ENCODE measurements at places on chromosomes 2 and 18.

GRCh38 chr2:180730976-180731375, 249.4 kb upstream of the UBE2E3 start:
- ATAC-seq = no peak

- no peak for ATAC-seq
Observed at GRCh38 chr18:2468051-2468450, 103.3 kb downstream of the METTL4 start.

GRCh38 chr2:180655393-180655792, 325.0 kb upstream of the UBE2E3 start:
- ATAC-seq = no peak

DNA sequence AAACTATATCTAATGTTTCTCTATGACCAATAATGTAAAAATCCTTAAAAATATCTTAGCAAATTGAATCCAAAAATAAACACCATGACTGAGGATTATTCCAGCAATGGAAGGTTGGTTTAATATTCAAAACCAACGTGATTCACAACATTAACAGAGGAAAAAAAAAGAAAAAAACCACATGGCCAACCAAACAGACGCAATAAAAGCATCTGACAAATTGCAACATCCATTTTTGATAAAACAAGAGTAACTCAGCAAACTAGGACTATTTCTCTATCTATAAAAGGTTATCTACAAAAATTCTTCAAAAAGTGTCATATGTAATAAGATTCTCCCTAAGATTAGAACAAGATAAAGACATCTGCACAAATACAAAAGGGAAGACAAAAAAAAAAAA, 28.9 kb downstream of the PPP3R1 start:
- ATAC-seq = no peak

- ATAC-seq = no peak
Observed at GRCh38 chr2:47818777-47819176, 35.8 kb downstream of the MSH6 start.

- no peak for ATAC-seq
Observed at GRCh38 chr2:241877989-241878970, 8.8 kb downstream of the RTP5 start.

DNA sequence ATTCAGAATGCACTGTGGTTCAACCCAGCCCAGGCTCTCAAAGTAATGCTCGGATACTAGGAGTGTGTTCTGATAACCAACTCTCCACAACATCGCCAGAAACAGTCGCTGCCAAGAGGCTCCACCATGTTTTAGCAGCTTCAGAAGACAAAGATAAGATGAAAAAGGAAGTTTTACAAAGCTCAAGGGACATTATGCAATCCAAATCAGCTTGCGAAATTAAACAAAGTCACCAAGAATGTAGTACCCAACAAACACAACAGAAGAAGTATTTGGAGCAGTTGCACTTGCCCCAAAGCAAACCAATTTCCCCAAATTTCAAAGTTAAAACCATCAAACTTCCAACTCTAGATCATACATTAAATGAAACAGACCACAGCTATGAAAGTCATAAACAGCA, 360.9 kb downstream of the XIRP2 start:
- no peak for ATAC-seq

GRCh38 chr18:12768625-12769024, 65.8 kb downstream of the PSMG2 start:
- ATAC-seq = no peak

GRCh38 chr18:53715243-53715853, 509.1 kb downstream of the MBD2 start:
- ATAC-seq = no peak

DNA sequence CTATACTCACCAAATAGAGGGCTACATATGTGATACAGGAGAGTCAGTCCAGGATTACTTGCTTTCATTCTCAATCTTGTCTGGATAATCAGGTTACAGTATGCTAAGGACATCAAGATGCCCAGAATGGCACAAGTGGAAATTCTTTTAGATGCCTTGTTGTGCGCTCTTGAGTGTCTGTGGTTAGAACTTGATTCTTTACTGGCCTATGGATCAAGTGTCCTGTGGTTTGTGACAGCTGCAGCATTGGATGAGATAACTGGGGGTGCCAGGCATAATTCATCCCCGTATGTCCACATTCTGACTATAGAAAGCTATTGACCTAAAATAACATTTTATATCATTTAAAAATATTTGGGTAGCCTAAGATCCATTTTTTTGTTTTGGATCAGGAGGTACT, 40.1 kb downstream of the CDC42EP3 start:
- no peak for ATAC-seq

- ATAC-seq = no peak
Observed at GRCh38 chr2:70626254-70626990, 72.8 kb upstream of the TGFA start.

DNA sequence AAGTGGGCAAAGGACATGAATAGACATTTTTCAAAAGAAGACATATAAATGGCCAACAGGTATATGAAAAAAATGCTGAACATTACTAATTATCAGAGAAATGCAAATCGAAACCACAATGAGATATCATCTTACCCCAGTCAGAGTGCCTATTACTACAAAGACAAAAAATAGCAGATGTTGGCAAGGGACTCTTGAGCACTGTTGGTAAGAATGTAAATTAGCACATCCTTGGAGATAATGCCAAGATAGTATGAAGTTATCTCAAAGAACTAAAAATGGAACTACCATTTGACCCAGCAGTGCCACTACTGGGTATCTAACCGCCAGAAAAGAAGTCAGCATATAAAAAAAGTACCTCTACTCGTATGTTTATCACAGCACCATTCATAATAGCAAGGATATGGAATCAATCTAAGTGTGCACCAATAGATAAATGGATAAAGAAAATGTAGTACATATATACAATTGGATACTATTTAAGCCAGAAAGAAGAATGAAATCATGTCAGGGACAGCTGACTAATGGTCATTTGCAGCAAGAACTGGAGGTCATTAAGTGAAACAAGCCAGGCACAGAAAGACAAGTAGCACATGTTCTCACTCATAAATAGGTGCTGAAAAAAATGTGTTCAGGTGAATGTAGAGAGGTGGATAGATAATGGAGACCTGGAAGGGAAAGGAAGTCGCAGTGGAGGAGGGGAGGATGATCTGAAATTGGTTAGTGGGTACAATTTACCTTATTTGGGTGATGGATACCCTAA, 141.7 kb upstream of the B3GNT2 start:
- ATAC-seq = no peak

- no peak for ATAC-seq
Observed at GRCh38 chr18:23300231-23300805, 152.8 kb upstream of the RIOK3 start.

GRCh38 chr2:191018643-191019119, 4.7 kb upstream of the STAT1 start:
- ATAC-seq = no peak

DNA sequence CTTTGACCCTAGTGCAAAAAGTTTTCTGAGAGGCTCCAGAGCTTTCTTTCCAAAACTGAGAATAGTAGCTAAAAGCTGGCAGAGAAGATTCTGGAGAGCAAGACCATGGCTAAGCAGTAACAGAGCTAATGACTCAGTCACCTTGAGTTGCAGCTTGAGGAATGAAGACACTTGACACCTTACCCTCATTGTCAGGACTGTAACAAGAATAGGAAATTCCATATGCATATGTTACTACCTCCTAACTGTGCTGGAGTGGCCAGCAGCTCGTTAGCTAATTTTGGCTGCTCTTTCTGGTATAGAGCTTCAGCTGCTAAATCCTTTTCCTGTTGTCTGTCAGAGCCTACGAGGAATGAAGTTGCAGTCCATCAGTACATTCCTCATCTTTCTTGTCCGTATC, 68.6 kb upstream of the LHCGR start:
- ATAC-seq = no peak

GRCh38 chr2:133561045-133561852, 7.0 kb downstream of the NCKAP5 start:
- ATAC-seq = no peak

- ATAC-seq = no peak
Observed at GRCh38 chr2:118386641-118387302, 298.5 kb downstream of the INSIG2 start.

DNA sequence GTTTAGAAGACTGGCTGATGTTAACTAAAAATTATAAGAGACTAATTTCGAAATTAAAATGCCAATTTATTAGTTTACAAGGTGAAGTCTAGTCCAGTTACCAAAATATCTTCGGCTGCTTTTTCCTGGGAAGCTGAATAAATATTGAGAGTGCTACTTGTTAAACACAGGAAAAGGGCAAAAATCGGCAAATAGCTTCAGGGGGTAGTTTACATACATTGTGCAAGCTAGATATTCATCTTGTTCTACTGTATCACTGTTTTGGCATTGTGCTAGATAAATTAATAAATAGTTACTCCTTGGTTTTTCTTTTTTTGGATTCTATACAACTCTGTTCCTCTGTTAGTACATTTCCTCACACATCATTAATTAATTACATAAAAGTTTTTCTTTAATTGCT, 29.3 kb downstream of the NHEJ1 start:
- ATAC-seq = no peak

DNA sequence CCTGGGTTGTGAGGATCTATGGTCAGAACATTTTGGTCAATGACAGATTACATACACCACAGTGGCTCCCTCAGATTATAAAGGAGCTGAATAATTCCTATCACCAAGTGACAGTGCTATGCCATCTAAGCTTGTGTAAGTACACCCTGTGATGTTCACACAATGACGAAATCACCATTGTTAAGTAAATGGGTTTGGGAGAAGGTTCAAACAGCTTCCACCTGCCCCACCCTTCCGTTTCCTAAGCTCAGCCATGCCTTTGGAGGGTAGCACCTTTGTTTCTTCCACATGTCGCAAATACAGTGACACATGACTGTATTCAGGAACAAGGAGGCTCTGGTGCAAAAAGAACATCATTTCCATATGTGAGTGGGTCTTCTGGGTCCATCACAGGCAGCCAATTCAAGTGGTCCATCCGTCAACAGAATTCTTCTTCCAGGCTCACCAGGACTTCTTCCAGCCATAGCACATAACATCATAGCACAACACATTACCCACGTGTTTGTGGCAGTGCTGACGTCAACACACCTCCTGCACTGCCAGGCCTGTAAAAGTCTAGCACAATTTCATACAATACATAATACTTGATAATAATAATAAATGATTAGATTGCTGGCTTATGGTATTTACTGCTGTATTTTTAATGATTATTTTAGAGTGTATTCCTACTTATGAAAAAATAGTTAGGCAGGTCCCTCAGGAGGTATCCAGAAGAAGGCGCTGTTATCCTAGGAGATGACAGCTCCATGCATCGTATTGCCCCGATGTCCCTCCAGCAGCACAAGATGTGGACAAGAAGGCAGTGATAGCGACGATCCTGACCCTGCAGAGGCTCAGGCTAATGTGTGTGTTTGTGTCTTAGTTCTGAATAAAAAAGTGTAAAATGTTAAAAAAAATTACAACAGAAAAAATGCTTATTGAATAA, 264.8 kb downstream of the ANAPC1 start:
- no peak for ATAC-seq

- ATAC-seq = no peak
Observed at GRCh38 chr2:109531221-109531620, 82.5 kb downstream of the SEPTIN10 start.

DNA sequence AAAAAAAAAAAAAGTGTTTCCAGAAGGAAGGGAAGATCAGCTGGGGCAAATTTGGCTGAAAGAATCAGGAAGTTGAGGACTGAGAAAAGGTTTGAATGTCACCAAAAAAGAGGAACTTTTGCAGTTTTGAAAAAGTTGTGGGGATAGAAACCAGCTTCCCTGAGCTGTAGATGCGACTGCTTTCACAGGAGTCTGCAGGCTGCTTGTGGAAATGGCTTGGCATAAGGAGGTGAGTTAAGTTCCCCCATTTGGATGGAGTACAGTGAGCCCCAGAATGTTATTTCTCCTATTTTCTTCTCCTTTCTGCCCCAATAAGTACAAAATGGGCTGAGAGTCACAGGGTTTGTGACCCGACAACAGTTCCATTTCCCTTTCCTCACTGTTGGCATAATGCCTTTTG, 16.5 kb upstream of the ME2 start:
- peak; percentile 41 for ATAC-seq

DNA sequence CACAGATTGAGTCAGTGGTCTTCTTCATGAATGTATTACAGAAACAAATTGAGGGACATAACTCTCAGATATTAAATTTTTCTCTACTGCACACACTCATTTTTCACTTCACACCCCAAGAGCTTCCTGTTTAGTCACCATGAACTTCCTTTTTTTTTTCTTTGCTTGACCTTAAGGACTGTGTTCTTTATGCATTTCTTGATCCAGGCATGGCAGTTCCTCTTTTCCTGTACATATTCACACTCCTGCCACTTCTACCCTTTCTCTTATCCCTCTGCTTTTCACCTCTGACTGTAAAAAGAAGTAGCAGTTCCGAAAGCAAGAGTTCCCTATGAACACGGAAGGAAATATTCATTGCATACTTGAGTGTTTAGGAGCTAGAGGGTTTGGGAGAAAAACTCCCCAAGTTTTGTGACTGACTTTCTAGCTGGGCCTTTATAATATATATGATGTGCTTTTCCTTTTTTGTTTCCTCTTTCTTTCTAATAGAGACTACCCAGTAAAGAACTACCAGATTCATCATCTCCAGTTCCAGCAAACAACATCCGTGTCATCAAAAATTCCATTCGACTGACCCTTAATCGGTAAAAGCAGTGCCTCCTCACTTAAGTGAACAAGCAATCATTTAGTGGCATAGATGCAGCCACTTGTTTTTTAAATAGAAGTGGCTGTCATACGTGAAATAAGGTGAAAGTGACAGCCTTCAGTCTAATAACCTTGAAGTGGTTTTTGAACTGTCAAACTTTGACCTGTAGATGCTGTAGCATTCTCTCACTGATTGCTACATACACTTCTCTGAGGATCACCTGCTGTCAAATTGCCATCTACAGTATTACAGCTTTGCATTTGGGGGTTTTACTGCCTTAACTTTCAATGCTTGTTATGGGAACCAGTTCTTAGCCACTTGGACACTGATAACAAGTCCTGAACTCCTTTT, 40.8 kb downstream of the PAPOLG start:
- peak; percentile 91 for ATAC-seq

GRCh38 chr2:233092432-233093165, 32.5 kb downstream of the INPP5D start:
- peak; percentile 77 for ATAC-seq

GRCh38 chr2:28522481-28522880, 26.6 kb downstream of the PLB1 start:
- no peak for ATAC-seq

DNA sequence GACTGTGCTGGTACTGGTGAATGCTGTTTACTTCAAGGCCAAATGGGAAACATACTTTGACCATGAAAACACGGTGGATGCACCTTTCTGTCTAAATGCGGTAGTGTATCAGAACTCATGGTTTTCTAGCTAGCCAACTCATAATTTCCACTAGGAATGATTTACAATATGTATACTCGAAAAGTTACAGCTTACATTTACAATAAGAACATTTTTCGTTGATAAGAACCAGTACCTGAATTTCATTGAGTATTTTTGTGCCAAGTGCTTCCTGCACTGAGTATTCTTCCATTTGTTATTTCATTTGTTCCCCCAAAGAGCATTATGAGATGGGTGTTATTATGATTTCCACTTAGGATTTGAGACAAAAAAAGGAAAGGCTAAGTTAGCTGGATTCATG, 21.9 kb downstream of the SERPINB12 start:
- ATAC-seq = no peak

GRCh38 chr2:142020368-142020767, 110.4 kb downstream of the LRP1B start:
- no peak for ATAC-seq

All from stimulated activated memory B cell treated with anti-CD40 and anti-IgM and Interleukin-4, amounts not matched to agents 10 μg/mL and 1 μg/mL and 100 μg/mL, for 72 hours (primary cell).